ENCODE measurements at places on chromosomes 11 and 22.

DNA sequence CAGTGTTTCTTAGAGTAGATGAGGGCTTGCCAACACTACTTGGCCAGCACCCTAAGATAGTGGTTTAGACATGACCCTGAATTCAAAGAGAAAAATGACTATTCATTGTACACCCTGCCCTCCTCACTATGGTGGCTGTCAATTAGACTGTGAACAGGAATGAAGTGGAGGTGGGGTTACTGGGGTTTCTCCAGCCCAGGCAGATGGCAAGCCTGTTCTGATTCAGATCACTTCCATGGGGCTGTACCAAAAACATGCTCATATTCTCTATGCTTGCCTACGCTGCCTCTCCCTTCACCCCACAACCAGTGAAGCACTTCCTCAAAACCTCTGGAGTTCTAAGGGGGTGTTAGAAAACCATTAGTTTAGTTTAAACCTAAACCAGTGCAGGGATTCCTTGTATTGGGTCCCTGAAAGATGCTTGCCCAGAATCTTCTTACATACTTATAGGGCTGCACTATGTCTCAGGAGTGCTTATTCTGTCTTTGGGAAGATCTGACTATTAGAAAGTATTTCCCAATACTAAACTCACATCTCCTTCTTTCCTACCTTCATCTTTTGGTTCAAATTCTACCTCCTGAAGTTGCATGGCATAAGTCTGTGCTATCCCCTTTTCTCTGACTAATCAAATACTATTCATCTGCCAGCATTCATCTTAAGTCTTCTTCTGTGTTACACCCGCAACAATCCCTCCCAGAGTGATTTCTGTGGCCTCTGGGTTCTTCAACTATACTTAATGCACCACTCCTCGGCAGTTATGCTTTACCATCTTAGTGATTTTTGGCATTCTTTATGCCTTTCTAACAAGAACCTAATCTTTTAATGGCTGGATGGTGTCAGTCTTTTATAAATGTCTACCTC, 71.8 kb downstream of the ATG16L2 start:
- no peak for DNase-seq

DNA sequence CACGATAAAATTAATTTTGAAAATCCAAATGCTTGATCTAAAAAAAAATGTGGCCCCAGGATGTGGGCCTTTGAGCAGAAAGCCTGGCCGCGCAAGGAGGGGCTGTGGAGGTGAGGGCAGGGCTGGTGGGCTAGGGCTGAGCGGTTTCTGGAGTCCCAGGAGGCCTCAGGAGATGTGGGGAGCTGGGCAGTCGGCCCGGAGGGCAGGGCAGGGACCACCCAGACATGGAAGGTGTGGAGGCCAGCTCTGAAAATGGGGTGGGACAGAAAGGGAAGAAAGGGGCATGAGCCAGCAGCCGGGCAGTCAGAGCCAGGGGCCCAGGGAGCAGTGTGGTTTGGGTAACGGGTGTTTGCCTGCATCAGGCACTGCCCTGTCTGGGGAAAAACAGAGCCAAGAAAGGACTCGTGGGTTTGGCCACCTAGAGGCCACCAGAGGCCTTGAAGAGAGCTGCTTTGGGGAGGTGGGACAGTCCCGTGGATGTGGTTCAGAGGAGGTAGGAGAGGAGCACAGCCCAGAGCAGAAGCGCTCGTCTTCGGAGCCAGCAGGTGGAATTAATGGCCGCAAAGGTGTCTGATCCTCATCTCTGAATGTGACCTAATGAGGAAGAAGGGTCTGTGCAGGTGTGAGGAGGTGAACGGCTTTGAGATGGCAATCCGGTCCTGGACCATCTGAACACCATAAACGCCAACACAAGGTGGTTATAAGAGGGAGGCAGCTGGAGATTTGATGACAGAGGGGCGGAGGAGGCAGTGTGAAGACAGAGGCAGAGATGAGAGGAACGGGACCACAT, 50.2 kb downstream of the IGF2 start:
- no peak for DNase-seq

DNA sequence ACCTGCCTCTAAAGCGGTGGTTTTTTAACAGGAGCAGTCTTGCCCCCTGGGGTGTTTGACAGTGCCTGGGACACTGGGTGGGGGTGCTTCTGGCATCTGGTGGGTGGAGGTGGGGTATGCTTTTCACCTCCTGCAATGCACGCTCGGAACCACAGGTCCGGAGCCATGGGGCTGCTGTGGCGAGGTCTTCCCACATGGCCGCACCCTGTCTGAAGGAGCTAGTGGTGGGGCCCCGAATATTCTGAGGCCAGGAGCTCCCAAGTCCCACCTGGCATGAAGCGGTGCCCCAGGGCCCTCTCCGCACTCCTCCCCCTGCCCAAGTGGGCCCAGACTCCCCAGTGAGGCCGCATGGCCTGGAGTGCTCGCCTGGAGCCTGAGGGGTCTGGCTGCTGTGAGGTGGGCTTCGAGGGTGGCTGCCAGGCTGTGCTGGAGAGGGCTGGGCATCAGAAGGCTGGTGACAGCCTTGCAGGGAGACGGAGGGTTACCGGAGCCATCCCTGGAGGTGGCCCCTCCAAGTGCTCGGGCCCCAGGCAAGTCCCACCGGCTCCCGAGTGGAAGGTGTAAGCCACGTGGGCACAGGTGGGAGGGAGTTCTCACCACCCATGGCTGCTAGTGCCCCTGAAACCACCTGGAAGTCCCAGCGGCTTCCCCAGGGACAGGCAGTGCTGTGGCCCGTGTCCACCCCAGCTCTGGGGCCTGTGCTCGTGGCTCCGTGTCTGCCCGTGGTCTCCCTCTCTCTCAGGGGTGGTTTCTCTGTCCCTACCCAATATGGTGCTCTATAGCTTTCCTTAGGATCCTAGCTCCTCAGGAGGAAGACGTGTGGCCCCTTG, 15.1 kb downstream of the TBX1 start:
- no peak for DNase-seq

GRCh38 chr11:12019337-12019736, 10.9 kb upstream of the DKK3 start:
- no peak for DNase-seq

DNA sequence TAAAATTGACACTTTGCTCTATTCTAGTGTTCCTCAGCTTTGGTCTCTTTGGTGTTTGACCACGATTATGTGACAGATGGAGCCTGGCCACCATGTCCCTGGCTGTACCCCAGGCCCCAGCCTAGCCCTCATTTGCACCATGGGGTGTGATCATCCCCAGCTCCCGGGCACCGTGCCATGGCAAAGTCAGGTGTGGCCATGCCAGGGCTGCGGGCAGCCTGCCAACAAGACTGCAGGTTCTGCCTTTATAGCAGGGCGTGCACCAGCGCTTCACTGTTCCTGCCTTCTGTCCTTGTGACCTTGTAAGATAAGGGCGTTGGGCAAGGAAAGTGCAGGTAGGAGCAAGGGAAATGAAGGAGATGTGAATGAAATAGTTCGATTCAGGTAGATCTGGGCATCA, 22.4 kb upstream of the APOBEC3A start:
- no peak for DNase-seq
